Stimulated activated CD8-positive, alpha-beta memory T cell treated with anti-CD3 and anti-CD28 coated beads, Interleukin-15, amount 100 ng/mL, for 24 hours (primary cell): ENCODE measurements at places on chromosomes 1 and 21.

DNA sequence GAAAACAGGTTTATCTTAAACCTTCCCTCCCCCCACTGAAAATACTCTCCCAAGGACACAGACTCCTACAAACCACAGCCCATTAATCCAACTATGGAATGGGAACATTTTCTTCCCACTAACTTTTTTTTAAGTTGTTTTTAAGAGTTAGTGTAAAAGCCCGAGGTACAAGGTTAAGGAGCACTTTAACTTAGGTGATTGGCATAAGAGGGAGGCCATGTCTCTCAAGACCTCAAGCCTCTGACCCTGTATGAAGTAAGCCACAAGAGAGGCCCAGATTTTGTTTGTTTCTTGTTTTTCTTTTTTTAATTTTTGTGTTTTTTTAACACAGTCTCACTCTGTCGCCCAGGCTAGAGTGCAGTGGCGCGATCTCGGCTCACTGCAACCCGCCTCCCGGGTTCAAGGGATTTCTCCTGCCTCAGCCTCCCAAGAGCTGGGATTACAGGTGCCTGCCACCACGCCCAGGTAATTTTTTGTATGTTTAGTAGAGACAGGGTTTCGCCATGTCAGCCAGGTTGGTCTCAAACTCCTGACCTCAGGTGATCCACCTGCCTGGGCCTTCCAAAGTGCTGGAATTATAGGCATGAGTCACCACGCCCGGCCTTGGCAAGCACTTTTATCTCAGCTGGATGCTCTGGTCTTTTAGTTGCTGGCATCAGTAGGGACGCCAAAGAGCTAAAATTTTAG, 14.4 kb downstream of the ARMH1 start:
- no peak for DNase-seq

DNA sequence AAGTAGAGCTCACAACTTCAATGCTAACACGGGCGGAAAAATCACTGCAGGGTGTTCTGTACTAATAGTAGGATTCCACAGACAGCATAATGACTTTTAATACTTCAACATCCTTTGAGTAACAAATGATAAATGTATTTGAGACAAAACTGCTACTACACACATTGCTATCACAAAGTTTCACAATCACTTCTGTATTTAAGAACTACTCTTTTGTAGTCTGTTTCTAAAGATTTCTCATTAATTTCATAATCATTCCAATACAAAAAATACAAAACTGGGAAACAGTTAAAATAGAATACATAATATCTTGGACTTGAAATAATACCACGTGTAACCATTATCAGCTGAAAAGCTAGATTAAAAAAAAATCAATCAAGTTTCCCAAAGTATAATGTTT, 2.7 kb downstream of the HMGN1 start:
- no peak for DNase-seq

DNA sequence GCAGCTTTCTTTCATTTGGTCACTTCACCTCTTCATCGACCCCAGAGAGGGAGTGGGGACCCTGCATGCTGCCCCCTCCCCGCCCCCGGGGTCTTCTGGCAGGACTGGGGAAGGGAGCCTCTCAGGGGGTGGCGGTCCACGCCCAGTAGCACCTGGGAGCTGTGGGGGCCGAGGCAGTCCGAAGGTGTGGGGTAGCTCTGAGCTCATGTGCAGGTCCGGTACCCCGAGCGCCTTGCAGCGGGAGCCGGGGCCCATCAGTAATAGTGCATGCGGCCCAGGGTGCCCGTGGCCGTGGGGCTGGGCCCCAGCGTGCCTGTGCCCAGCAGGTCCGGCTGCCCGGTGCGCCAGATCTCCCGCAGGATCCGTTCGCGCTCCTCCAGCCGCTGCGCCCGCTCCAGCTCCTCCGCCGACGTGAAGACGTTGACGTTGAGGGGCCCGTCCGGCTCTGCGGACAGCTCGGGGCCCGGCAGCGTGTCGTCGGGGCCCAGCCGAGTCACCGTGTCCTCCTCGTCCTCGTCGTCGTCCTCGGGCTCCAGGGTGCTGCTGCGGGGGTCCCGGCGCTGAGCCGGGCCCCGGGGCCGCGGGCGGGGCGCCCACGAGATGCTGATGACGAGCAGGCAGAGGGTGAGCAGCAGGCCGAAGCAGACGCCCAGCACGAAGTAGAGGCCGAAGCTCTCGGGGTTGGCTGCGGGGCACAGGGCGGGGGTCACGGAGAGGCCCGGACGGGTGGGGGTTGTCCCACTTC, 1.2 kb downstream of the EVA1B start:
- DNase-seq = no peak

DNA sequence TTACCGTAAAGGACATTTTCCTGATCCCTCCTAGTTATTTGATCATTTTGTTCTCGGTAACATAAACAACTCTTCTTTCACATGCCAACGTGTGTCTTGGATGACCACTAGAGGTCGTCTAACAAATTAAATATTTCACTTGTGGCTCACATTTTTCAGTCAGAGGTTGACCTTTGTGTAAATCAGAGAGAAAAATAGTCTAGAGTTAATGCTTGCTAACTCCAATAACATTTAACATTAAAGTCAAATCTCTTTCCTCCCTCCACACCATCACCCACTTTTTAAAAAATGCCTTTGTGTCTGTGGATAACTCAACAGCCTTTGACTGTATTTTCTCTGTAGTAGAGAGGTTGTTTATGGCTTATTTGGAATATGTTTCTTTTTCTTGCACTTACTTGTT, 220.5 kb upstream of the B3GALT2 start:
- DNase-seq = no peak

- DNase-seq = no peak
These were observed 19.0 kb upstream of the CASQ1 start for GRCh38 chr1:160171354-160171753.

DNA sequence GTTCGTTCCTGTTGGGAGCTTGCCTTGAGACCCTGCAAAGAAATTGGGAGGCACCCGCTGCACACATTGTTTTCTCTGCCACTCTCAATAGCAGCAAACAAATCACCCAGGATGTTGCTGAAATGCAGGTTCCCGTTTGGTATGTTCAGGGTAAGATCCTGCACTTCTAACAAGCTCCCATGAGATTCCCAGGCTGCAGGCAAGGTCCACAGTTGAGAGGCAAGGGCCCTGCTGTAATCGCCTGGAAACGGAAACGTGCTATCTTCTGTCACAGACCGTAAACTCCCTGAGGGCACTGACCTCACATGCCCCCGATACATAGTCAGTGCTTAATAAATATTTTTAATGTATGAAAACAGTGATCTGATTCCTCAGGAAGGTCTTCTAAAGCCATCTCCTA, 37.8 kb downstream of the XCL1 start:
- no peak for DNase-seq

- no peak for DNase-seq
These were observed 3.6 kb upstream of the PRRX1 start for GRCh38 chr1:170660281-170660713.

DNA sequence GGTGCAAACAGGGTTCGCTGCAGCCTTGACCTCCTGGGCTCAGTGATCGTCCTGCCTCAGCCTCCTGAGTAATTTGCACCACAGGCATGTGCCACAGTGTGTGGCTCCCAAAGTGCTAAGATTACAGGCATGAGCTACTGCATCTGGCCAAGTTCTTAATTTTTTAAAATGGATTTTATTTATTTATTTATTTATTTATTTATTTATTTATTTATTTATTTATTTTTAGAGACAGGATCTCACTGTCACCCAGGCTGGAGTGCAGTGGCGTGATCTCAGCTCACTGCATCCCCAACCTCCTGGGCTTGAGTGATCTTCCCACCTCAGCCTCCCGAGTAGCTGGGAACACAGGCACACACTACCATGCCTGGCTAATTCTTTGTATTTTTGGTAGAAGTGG, 54.7 kb downstream of the KIF1B start:
- no peak for DNase-seq

DNA sequence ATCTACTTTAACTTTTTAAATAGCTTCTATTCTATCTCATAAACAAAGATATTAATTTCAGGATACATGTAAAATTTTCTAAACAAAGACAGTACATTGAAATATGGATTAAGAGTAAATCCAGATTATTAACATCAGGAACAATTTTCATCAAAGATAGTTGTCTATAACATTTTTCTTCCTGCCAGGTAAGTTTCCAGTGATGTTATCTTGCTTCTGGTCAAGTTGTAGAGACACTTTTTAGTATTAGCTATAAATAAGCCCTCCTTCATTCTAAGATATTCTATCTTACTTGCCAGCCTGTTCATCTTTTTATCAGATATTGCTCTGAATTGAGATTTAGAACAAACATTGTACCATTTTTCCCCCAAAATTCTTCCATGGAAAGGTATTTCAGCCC, 94.4 kb upstream of the KCTD3 start:
- no peak for DNase-seq

DNA sequence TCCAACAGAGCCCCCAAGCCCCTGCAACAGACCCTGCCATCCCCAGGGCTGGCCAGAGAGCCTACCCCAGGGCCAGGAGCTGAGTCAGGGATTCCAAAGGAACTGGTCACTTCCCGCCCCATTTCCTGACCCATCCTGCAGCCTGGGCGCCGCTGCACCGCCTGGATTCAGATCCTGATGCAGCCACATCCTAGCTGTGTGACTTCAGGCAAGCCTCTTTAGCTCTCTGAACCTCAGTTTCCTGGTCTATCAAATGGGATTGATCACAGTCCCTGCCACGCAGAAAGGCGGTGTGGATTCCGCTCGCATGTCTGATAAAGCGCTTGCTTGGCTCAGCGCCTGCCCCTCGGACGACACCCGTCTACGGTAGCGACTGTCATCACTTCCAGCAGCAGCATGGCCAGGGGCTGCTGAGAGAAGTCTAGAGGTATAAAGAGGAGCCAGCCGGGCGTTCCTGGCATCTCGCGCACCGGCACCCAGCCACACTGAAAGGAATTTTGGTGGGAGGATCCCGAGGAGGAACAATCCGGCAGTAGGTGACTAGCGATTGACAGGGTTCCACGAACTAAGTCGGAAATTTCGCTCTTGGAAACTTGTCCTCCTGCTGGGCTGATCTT, 10.1 kb downstream of the EPHA2 start:
- DNase-seq = no peak

DNA sequence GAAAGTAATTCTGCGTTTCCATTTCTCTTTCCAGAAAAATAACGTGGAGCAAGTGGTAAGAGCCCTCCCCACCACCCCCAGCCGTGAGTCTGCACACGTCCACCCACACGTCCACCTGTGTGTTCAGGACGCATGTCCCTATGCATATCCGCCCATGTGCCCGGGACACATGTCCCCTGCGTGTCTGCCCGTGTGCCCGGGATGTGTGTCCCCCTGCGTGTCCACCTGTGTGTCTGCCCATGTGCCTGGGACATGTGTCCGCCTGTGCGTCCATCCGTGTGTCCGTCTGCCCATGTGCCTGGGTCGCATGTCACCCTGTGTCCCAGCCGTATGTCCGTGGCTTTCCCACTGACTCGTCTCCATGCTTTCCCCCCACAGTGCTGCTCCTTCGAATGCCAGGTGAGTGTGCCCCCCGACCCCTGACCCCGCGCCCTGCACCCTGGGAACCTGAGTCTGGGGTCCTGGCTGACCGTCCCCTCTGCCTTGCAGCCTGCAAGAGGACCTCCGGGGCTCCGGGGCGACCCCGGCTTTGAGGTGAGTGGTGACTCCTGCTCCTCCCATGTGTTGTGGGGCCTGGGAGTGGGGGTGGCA, 5.6 kb downstream of the COL6A1 start:
- no peak for DNase-seq

GRCh38 chr1:82845866-82846265, 1045.1 kb downstream of the ADGRL2 start:
- DNase-seq = no peak

GRCh38 chr1:3714814-3715213, 37.4 kb upstream of the CCDC27 start:
- no peak for DNase-seq

- DNase-seq = no peak
These were observed 257.0 kb upstream of the TMEM51 start for GRCh38 chr1:14896381-14897079.

DNA sequence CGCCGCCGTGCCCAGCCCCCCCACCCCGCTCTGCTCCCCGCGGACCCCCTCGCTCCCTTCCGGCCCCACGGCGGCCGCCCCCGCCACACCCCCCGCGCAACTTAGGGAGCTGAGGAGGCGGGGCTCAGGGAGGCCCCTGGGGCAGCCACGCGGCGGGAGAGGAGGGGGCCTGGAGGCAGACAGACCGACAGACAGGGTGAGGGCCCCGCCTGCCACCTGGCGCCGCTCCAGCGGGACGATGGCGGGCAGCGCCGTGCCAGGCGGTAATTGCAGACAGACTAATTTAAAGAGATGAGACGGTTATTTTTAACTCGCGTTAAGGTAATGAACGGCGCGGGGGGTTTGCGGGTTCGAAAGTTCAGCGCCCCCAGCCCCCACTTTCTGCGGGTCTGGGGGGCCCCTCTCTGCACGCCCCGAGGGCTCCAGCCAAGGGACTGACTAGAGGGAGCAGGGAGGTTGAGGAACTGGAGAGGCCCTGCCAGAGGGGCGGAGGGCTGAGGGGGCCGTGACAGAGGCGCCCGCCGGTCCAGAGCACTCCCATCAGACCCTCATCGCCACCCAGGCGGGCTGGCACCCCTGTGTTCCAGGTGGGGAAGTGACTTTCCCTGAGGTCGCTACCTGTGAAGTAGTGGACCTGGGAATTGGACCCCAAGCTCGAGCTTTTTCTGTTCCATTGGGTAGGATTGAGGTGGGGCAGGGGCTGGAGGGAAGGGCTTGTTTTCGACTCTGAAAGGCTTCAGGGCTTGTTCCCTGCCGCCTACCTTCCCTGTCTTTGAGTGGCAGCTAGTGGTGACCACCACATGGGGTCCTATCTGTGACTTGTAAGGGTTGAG, 5.4 kb downstream of the FOXO6 start:
- DNase-seq = no peak

DNA sequence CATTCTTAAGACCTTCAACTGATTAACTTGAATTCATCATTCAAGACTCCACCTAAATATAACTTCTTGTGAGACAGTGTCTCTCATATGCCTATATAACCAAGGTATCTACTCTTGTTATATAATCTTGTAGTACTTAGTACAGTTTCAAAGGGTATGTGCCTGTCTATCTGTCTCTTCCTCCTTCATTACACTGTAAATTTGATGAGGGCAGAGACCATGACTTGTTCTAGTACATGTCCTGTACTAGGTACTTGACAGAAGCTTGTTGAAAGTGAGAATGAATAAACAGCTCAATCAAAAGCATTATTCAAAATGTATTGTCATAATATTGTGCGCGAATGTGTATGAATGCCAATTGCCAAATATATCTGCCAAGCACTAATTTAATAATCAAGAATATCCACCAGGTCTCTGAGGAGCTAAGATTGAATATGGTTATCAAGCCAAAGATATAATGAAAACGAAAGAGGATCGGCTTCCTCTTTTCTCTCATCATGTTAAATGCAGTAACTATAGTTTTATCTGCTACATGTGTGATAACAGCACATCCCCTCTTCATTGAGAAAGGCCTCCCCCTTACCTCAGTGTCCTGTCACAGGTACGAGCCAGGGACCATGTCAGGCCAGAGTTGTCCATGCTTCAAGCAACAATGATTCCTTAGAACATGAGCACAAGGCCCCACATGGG, 117.3 kb downstream of the UCHL5 start:
- no peak for DNase-seq

- DNase-seq = no peak
These were observed 37.9 kb upstream of the PDC start for GRCh38 chr1:186498695-186499389.

DNA sequence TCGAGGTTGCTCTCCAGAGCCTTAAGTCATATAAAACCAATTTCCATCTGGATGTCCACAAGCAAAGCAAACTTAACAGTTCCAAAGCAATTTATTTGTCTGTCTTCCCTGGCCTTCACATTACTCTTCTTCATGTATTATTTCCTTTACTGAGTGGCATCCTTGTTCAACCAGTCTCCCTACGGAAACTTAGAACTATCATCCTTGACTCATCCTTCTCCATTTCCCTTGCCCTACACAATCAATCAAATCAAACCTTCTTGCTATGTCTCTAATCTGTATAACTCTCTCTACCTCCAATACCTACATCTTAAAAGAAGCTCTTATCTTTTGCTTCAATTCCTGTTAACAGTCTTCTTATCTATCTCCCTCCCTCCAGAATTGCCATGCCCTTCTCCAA, 25.4 kb downstream of the EGLN1 start:
- no peak for DNase-seq
